AG20443 (cell line): ENCODE measurements at places on chromosomes 4 and X.

- DNase-seq, result peak; percentile 73
Observed at GRCh38 chrX:154369449-154370299, 4.8 kb downstream of the FLNA start.

GRCh38 chr4:152896811-152897210, 39.3 kb upstream of the FHDC1 start:
- peak; percentile 6 for DNase-seq

- DNase-seq, result peak; percentile 47
Observed at GRCh38 chr4:25088093-25088952, 57.6 kb upstream of the LGI2 start.

DNA sequence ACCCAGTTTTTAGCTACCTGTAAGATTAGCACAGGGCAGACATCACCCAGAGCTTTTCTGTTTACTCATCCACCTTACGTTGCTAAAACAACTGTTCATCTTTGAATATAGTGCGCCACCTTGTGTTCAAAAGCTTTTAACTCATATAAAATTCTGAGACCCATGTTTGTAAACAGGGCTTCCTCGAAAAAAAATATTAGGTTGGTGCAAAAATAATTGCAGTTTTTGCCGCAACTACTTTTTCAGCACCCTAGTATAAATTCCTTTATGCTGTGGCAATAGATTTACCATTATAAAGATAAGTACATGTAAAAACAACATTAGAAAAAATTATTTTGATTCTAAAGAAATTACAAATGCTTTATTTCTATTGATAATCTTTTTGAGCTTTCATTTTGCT, 147.9 kb downstream of the LRBA start:
- DNase-seq, result peak; percentile 71

DNA sequence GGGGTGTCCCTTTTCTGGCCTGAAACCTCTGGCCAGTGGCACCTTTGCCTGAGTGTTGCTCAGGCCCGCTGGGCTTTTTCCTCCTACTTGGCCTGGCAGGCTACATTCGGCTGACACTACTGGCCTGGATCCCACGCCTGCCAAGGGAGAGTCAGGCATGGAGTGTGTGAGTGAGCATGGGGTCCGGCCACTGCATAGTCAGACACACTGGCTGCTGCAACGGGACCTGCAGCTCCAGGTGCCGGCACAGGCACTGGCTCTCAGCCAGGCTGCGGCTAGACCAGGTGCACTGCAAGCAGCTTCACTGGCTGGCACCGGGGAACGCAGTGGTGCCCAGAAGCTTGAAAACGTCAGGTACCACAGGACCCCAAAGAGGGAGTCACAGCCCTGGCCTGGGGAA, 434.9 kb downstream of the ARHGAP24 start:
- no peak for DNase-seq

- no peak for DNase-seq
Observed at GRCh38 chr4:57363346-57363745, 253.2 kb upstream of the IGFBP7 start.

DNA sequence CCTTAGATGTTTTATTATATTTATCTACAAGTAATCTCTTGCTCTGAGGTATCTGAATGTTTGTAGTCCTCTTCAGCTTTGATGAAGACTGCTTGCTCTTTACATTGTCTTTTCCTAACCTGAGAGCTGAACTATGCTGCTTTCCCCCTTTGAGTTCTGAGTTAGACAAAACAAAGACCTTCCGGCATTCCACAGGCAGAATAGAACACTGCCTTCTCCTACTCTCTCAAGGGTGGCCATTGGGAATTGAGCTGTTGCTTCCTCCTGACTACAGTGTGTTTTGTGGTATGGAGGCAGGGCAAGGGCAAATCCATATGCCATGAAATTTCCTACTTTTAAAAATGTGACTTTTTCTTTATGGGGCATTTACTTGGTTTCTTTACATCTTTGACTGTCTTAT, 841.0 kb downstream of the FAM133A start:
- DNase-seq, result no peak

GRCh38 chr4:74583089-74583700, 138.3 kb downstream of the AREG start:
- no peak for DNase-seq

DNA sequence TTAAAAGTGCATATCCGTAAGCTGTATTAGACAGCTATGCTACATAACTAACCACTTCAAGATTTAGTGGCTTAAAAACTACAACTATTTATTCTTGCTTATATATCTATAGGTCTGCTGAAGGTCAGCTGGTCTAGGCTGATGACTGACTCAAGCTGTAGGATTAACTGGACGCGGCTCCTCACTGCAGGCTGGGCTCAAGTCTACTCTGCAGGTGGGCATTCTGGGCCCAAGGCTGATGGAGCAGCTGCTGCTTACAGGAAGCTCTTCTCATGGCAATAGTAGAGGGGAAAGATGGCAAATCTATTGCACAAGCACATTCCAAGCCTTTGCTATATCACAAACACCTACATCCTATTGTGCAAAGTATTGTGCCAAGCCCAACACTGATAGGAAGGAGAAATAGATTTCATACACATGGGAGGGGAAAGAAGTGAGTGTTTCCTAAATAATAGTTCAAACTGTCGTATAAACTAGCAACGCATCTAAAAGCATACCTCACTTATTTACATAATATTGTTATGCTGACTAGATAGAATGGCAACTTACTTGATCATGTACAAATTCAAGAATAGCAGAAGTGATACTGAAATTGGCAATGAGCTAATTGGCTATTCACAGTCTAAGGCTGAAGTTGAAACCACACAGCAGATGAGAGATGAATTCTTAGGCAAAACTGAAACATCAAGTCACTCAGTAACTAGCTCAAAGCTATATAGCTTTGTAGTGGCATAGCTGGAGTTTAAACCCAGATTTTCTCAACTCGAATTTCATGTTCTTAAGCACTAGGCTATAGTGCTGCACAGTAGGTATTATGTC, 263.8 kb downstream of the NKX6-1 start:
- no peak for DNase-seq

DNA sequence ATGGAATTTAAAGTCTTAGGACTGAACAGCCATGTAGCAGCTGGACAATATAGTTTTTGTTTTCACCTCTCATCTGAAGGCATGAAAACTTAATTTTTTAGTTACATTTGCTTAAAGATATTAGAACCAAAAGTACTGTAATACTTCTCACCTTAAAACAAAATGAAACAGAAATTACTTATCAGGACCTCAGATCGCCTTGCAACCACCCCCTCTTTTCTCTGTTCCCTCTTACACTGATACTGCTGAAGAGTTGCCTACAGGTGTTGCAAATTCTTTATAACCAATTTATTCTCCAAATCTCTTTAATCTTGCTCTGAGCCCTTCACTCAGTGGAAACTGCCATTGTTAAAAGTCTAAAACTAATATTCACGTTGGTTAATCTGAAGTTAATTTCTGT, 145.0 kb downstream of the SPCS3 start:
- no peak for DNase-seq

- DNase-seq, result peak; percentile 47
Observed at GRCh38 chr4:74370912-74371311, 6.0 kb downstream of the EREG start.

- no peak for DNase-seq
Observed at GRCh38 chr4:102862016-102862415, 6.8 kb upstream of the CISD2 start.

DNA sequence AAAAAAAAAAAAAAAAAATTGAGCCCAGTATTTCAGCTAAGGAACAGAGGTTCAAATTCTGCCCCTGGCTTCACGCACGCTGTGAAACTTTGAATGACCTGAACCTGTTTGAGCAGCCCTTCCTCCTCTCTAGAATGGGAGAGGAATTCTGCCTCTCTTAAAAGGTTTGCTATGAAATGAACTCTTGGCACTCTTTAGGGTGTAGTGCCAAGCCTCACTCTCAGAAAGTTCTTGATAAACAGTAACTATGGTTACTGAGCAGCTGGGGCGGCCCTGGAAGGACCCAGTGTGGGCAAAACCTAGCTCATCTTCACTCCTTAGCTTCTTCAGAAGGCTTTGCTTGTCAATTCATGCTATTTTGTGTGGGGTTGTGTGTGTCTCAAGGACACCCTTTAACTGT, 73.7 kb downstream of the GEMIN8 start:
- no peak for DNase-seq

DNA sequence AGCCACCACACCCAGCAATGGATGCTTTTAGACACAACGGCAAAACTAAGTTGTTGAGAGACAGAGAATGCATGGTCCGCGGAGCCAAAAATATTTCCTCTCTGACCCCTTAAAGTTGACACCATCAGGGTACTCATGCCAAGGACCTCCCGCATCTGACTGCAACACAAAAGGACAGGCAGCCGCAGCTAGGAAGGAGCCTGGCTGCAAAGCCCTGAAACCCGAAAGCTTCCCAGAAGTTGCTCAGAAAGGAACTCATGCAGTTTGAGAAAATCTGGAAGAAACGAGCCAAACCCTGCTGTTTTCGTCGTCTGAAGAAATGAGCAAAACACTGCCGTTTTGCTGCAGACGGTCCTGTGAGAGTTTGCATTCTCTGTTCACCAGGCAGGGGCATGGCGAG, 16.5 kb downstream of the DHRSX start:
- DNase-seq, result no peak

DNA sequence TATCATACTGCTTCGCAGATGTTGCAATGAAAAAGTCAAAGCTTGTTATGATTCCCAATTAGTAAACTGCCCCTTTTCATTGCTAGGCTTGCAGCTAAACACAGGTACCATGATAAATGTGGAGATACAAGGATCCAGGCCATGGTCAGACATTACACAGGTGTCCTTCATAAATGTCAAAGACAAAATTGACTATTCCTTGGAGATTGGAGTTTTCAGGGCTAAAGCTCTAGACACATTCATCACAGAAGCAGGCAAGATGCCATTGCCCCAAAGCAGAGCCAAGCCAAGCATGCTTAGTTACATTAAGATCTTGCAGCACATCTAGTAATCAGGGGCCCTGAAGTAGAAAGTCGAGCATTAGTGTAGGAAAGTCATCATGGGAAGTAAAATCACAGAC, 111.3 kb upstream of the INTU start:
- DNase-seq, result no peak

GRCh38 chrX:31091819-31092218, 20.0 kb upstream of the FTHL17 start:
- no peak for DNase-seq

DNA sequence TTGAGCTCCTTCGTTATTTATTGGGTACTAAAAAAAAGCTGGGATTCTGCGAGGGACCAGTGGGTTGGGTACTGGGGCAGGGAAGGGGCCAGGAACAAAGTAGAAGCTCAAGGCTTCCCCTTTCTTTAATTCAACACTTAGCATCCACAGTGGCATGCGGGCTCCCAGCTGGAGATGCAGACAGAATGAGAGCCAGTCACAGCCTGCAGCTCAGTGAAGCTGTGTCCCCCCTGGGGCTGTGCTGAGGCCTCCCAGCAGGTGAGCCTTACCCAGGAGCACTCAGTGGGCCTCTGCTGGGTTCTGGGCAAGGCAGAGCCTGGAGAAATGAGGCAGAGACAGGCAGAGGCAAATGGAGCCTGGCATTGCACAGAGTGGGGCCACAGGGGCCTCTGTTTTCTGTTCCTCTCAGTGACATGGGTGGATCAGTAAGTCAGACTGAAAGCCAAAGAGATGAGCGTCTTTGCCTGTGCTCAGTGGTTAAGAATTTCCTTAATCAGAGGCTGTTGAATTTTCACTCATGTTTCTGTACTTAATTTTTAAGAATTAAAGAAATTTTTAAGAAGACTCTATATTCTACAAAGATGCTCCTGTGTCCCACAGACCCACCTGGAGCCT, 181.4 kb upstream of the RBPJ start:
- DNase-seq, result no peak

DNA sequence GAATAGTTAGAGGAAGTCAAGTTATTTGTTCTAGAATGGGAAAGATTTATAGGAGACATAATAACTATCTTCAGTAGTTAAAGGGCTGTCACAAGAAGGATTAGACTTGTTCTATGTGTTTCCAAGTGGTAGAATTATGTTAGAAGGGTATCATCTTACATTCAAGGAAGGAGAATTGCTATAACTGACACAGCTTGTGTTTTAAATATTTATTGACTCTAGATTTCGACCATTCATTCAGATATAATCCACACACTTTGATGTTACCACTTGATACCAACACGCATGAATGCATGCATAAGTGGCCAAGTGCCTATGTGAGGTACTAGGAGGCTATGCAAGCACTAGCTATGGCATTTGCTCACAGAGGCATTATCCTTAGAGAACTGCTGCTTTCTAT, 122.7 kb downstream of the CCNB3 start:
- DNase-seq, result no peak
